Activated naive CD4-positive, alpha-beta T cell (primary cell): ENCODE measurements at places on chromosomes 7 and 10.

- no peak for DNase-seq
Measured at GRCh38 chr7:155808549-155809331, 3.5 kb downstream of the SHH start.

- no peak for DNase-seq
Measured at GRCh38 chr7:106057962-106058927, 53.9 kb downstream of the SYPL1 start.

GRCh38 chr10:14507176-14507575 is 176.5 kb upstream of the FRMD4A start:
- DNase-seq: peak; percentile 10

DNA sequence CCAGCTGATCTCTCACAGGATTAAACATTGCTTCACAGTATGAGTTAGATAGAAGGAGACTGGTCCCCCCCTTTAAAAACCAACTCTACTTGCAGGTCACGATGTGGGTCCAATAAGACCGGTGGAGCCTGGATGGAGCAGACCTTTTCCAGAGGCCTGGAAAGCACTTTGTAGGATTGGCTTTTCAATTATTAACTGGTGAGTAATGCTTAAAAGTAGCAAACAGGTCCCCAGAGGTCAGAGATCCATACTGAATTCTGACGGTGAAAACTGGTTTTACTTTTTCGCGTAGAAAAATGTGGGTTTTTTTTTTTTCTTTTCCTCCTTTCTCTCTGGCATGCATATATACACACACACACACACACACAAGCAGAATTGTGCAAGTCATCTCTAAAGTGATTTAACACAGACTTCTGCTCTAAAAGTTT is 74.9 kb upstream of the OGDHL start:
- DNase-seq: no peak

GRCh38 chr7:51357821-51358220 is 41.2 kb upstream of the COBL start:
- DNase-seq: no peak

GRCh38 chr10:120600871-120601649 is 144.0 kb downstream of the PLPP4 start:
- DNase-seq: no peak

DNA sequence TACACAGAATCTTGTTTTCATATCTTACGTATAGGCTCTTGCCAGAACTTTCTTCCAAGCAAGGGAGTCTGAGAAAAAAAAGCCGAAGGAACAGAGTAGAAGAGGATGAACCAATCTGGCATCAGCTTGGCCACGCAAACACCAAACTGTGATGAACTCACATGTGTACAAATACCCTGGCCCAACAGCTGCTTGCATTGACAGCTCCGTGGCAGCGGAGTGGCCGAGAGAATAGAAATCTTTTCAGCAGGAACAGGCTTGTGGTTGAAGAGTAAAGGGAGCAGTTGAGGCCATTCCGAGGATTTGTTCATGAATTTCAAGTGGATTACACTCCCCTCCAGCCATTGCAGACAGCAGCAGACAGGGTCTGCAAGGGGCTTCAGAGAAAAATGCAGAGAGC is 173.8 kb upstream of the PLXNA4 start:
- no peak for DNase-seq

DNA sequence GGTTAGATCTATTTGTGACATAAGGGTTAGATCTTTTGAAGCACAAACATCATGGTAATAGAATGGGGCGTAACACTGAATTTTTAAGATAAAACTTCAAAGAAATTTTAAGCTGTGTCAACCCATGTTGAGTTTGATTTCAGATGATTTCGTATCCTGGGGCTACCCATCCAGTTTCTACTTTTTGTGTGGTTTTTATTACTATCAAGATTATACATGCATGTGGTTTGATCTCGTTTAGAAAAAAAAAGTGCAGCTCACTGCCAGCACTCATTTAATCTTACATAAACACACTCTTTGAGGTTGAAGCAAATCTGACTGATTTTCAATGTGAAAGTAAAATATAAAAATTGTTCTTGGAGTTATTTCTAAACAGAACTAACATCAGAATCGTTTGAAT is 140.8 kb upstream of the GRB10 start:
- no peak for DNase-seq

GRCh38 chr10:21092683-21093524 is 195.8 kb upstream of the NEBL start:
- no peak for DNase-seq

GRCh38 chr10:90484518-90484917 is 373.3 kb downstream of the HTR7 start:
- no peak for DNase-seq

DNA sequence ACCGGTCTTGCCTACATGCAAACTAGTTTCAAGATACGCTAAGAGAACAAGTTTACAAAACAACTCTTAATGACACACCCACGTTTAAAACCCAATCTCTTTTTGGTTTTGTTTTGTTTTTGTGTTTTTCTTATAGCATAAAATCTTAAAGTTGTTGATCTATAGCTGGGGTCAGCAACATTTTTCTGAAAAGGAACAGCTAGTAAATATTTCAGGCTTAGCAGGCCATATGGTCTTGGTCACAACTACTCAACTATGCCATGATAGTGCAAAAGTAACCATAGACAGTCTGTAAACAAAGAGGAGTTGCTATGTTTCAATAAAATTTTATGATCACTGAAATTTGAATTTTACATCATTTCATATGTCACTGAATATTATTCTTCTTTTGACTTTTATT is 327.4 kb downstream of the AGMO start:
- no peak for DNase-seq
